WERI-Rb-1 (cell line): ENCODE measurements at places on chromosomes 5 and 9.

GRCh38 chr5:84279234-84279633 lies 105.4 kb downstream of the EDIL3 start:
- DNase-seq = no peak

DNA sequence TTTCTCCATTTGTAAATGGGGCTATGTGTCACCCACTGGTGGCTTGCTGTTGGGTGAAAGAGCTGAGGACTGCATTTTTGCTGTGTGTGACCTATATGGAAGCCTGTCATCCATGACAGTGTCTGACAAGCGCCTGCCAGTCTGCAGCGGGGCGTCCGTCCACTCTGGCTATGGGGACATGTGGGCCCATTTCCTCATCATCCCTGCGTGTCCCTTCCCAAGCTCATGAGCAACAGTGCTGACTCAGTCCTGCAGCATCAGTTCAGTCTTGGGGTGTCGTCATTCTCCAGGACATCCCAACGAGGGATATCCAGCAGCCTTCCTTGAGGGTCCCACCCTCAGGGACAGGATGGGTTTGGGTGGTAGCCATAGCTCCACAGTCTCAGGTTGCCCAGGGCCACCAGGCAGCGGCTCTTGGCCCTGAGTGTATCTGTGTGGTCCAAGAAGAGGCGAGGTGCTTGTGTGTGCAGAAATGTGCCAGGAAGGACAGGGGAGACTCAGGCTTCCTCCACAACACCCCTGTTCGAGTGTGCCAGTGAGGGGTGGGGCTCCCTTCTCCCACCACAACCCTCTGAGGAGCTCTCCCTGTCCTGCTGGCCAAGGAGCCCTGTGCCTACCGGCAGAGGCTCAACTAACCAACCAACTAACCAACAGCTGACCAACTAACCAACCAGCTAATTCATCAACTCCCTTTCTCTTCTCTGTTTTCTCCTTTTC lies 2.1 kb downstream of the FGD3 start:
- no peak for DNase-seq

DNA sequence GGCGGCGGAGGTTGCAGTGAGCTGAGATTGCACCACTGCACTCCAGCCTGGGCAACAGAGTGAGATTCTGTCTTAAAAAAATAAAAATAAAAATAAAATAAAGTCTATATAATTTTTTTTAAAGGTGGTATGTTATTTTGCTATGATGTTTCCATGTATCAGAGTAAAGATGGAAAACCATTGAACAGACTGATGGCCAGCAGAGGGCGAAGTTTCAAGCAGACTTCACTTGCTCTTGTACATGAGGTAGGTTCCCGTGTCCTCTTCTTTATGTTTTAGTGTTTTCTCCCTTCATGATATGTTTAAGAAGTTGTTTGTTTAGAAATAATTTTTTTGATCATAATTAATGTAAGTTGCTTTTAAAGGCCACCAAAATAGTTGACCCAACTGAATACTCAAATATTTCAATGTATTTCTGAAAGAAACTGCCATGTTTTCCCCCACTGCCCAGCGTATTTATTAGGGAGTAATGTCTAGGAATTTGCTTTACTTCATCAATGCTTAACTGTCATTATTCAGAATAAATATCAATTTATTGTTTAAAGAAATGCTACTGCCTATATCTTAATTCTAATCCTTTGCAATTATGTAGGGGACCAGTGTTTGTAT lies 146.4 kb downstream of the HACD4 start:
- DNase-seq = peak; percentile 62

DNA sequence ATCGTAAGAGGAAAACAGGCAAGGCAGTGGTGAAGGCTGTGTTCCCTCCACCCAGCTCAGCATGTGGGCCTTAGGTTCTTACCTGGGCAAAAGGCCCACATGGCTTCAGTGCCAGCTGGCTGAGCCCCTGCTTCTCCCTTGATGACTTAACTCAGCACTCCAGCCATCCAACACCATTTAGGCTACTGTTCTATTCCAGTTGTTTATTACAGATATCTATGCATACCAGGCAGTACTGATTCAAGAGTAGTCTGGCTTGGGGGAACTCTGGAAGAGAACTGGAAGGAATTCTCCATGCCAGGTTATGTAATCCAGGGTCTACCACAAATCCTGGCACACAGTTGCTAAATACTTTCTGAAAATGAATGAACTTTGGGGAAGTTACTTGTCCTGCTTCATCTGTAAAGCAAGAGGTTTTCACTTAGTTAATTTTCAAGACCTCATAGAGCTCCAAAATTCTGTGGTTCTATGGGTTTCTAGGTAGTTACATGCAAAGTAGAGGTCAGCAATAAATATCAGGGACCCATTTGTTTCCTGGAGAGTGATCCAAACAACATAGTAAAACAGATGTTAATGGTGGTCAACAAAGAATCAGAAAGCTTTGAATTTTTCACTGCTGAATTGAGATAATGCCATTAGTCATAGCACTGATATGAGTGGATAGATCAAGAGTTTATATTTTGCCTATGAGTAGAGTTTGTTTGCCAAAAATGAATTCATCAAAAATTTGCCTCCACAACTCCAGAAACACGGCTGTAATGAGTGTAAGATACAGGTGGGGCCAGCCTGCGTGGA lies 88.2 kb upstream of the OSMR start:
- DNase-seq = no peak

- DNase-seq = no peak
Measured at GRCh38 chr9:77983320-77983662, 48.3 kb downstream of the GNAQ start.

DNA sequence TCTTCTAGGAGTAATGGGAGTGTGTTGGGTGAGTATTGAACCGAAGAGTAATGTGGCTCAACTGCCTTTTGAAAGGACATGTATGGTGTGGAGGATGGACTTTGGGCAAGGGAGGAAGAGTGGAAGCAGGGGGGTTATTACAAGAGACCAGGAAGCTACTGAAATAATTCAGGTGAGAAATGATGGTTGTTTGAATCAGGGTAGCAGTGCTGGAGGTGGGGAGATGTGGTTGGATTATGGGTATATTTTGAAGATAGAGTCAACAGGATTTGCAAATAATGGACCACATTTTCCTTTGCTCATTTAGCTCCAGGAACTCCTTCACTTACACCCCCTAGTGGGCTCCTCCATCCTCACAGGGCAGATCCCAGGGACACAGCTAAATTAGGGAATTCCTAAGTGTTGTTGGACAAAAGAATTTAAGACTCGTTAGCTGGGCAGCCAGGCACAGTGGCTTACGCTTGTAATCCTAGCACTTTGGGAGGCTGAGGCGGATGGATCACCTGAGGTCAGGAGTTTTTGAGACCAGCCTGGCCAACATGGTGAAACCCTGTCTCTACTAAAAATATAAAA lies 1.2 kb upstream of the SLC4A9 start:
- DNase-seq = peak; percentile 48

GRCh38 chr5:55220433-55221185 lies 6.5 kb downstream of the MCIDAS start:
- peak; percentile 78 for DNase-seq

GRCh38 chr9:89595646-89596045 lies 9.2 kb upstream of the GADD45G start:
- no peak for DNase-seq

DNA sequence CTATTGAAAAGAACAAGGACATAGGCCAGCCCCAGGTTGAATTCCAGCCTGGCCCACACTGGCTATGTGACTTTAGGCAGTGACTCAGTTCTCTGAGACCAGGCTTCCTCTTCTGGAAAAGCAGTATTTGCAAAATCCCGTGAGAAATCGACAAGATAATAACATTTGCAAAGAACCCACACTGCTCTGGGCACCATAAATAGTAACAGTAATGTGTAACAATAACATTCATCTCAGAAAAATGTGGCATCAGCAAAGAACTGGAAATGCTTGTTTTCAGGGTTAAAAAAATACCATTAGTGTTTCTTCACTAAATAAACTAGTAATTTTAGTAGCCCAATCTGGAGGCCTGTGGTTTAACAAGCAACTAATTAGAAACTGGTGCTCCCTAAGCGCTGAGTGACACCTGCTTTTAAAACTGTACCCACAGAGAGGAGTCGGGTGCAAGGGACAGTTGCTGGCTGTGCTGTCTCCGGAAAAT lies 148.4 kb downstream of the TTLL11 start:
- DNase-seq = peak; percentile 51

DNA sequence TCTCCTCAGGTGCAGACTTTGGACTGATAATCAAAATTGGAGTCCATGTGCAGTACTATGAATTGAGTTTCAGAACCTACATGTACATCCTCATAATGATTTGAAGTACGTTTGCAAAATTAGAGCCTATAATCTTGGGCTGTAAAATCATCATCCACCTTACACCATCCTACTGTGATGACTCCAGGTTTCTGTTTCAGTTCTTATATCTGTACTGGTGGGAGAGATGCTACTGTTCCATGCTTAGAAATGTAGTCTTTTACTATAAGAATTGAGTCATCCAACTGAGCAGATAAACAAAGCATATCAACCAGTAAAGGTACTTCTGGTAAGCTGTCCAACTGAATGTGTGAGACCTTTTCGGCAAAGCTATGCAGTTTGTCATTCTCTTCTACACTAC lies 586.3 kb upstream of the FAM174A start:
- no peak for DNase-seq

- DNase-seq = no peak
Measured at GRCh38 chr5:98130261-98131035, 643.0 kb upstream of the RGMB start.

DNA sequence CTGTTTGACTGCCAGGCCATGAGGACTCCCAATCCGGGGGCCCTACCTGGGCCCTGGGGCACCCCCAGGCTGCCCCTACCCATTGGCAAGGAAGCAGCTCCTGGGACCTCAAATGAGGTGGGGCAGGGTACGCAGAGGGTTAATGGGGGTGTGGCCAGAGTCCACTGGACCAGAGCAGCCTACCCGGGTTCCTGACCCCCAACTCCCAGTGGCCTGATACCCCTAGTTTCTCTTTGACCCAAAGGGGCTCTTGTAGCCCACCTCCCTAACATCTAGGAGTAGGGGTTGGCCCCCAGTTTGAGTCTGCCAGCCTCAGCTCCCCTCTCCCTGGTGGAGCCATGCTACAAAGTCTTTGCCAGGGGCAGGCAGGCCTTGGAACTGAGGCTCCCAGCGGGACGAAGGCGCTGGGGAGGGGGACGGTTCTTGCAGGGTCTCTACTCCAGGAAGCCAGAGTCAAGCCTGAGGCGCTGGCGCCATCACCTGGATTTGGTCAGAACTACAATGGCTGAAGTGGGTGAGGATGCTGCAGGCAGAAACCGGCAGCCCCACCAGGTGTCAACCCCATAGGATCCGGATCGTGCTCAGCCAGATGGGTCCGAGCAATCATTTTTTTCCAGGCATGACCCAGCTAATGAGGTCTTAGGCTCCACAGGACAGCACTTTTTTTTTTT lies 8.4 kb upstream of the CERCAM start:
- DNase-seq = peak; percentile 98

- peak; percentile 70 for DNase-seq
Measured at GRCh38 chr9:137138058-137138721, 764 bp upstream of the GRIN1 start.

DNA sequence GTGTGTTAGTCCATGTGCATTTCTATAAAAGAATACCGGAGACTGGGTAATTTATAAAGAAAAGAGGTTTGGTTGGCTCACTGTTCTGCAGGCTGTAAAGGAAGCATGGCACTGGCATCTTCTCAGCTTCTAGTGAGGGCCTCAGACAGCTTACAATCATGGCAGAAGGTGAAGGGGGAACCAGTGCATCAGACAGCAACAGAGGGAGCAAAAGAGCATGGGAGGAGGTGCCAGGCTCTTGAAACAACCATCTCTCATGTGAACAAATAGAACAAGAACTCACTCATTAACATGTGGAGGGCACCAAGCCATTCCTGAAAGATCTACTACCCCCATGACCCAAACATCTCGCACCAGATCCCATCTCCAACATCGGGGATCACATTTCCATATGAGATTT lies 89.2 kb upstream of the IL33 start:
- no peak for DNase-seq

GRCh38 chr9:130120299-130120587 lies 52.0 kb upstream of the NCS1 start:
- no peak for DNase-seq

- DNase-seq = no peak
Measured at GRCh38 chr9:109100543-109101201, 19.1 kb downstream of the TMEM245 start.

GRCh38 chr9:70315389-70315788 lies 56.6 kb downstream of the SMC5 start:
- DNase-seq = no peak

DNA sequence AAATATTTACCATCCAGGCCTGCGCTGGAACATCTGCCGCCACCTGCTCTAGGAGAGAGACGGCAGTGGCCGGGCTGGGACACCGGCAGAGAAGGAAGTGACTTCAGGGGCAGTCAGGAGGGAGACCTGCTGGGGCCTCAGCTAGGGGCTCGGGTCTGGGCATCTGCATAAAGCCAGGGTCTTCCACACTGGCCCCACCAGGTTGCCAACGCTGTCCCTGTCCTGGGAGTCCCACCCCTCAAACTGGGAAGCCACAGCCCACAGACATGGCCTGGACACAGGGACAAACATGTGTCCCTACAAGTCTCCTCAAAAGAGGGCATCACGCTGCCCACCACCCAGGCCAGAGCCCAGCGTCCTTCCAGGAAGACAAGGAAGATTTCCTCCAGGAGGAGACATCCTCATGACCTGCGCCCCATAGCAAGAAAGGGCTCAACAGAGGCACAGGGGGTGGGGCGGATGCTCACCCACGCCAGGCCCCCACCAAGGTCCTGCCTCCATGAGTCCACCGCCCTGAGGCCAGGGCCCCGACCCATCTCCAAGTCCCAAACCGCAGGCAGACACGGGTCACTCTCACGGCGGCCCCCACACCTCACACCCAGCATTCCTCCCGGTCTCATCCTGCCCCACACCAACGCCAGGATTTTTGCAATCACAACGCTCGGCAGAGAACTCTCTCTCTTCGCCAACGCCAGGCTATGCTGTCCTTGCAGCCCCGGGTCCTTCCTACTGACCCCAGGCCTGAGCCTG lies 9.0 kb downstream of the VAV2 start:
- DNase-seq = no peak

GRCh38 chr5:126542441-126542840 lies 52.6 kb downstream of the ALDH7A1 start:
- no peak for DNase-seq

DNA sequence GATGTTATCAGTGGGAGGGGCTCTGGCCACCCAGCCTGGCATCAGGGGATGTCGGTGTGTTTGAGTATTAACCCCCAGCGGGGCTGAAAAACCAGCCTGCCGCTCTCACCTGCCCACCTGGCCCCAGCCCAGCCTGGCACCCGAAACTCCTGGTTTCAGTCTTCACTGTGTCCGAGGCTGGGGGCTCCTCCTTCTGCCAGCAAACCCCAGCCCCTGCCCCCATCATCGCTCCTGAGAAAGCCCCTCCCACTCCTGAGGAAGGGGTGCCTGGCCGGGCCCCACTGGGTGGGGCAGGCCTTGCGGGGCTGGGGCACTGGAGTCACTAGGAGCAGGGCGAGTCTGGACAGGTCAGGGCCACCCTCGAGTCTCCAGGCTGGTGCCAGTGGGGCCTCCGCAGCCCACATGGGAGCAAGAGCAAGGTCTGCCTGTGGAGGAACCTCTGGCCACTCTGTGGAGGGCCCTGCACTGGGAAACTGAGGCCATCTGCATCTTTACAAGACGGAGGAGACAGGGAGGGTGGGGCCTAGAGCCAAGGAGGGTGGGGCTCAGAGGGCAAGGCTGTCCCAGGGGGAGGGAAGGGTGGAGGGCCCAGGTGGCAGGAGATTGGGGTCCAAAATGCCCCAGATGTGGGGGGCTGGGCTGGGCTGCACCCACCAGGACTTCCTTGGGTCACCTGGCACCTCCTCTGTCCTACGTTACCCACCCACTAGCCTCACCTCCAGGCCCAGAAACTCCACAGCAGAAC lies 51.5 kb upstream of the NOTCH1 start:
- DNase-seq = no peak
